ENCODE measurements at places on chromosomes 16 and 17.

- no peak for DNase-seq
These were observed 81.9 kb downstream of the CA4 start for GRCh38 chr17:60231691-60232090.

GRCh38 chr16:87361916-87362619 lies 21.5 kb downstream of the FBXO31 start:
- no peak for DNase-seq

DNA sequence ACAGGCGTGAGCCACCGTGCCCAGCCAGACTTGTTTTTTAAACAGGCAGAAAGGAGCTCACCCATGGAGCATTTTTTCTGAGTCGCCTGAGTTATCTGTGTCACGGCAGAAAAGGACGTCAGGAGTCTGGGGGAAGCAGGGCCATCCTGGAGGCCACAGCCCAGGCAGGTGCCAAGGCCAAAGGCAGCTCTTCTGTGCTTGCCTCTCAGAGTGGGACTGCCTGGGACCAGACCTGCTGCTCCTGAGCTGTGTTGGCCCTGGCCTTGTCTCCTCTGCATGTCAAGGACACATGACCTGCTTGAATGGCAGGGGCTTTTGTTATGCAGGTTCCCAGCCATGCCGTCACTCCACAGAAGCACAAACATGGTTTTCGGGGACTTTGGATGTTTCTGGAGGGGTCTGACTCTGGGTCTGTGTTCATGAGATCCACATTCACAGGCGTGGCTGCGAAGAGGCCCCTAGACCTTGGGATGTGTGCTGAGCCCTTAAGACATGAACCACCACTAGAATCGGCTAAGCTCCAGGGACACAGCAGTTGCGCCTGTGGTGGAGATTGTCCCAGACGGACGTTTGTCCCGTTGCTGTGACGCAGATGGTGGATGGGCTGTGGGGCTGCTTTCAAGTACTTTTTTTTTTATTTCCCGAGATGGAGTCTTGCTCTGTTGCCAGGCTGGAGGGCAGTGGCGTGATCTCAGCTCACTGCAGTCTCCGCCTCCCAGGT lies 33.8 kb downstream of the FOXK2 start:
- peak; percentile 29 for DNase-seq

DNA sequence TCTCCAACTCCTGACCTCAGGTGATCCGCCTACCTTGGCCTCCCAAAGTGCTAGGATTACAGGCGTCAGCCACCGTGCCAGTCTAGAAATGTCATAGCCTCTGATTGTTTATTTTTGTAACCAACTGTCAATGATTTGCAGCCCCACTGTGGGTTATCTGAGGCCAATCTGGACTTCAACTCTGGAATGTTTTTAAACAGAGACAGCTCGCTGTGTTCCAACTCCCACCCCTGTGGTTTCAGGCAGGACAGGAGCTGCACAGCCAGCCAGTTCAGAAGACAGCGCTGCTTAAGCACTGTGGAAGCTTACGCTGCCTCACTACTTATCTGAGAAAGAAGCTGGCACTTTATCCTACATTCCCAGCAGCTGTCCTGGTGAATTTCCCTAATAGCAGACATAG lies 19.5 kb downstream of the MRM3 start:
- DNase-seq = no peak

DNA sequence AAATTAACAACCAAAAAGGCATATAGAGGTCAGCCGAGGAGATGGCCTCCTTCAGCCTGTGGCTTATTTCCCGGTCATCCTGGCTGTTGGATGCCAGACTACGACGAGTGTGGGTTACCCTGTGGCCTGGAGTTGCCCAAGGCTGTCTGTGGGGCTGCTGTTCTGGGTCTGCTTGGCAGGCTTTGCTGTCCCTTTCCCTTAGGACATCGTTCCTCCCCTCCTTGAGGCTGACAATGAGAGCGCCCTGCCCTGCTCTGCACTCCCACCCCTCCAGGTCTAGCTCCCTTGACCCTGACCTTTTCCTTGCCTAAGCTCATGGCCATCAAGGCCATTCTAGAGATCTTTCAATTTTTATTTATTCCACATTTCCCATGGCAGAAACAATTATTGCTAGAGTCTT lies 1.9 kb upstream of the CBFB start:
- DNase-seq = no peak

- DNase-seq = no peak
These were observed 41.5 kb downstream of the WWOX start for GRCh38 chr16:78140818-78141466.

DNA sequence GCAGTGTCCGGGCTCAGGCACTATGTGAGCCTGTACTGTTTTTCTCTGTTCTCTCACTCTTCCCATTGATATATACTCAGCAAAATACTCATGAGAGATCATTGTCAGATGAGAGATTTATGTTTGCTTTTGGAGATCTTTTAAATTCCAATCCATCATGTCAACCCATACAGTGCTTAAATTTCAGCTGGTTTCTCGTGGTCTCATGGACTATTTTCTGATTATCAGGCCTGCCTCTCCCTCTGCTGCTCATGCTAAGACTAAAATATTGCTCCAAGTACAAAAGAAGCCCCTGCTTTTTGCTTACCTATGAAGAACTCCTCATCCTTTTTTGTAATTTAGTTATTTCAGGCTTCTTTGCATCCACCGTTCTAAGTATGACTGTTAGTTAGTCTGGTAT lies 547.2 kb downstream of the KCNJ2 start:
- DNase-seq = no peak

GRCh38 chr17:42183741-42184711 lies 1.2 kb downstream of the HCRT start:
- DNase-seq = peak; percentile 88

- no peak for DNase-seq
These were observed 18.0 kb downstream of the C17orf67 start for GRCh38 chr17:56815711-56816110.

DNA sequence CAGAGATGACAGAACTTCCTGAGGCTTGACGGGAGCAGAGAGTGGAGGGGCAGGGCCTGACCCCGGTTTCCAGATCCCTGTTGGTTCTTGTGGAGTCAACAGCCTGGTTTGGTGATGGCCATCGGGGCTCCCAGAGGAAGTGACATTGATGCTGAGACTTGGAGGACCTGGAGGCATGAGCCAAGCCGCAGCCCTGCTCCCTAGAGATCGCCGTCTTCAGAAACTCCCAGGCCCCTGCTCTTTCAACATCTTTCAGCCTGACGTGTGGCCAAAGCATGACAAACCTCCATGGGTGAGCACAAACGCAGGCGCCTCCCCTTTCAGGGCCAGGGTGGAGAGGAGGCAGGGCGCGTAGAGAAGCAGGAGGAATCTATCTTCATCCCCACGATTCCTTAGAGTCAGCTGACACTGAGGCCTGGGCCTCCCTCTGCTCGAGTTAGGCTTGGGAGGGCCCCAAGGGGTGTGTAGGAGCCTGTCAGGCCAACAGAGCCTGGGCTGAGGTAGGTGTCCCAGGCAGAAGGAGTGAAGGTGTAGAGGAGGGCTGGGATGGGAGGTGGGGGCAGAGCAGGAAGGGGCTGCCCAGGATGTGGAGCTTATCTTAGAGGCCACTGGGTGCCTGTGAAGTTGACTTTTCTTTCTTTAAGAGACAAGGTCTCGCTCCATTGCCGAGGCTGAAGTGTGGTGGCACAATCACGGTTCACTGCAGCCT lies 56.1 kb upstream of the MED9 start:
- DNase-seq = no peak

- DNase-seq = no peak
These were observed 50.0 kb downstream of the CBFA2T3 start for GRCh38 chr16:88927010-88927409.

GRCh38 chr16:5336941-5337340 lies 239.3 kb upstream of the EEF2KMT start:
- no peak for DNase-seq

DNA sequence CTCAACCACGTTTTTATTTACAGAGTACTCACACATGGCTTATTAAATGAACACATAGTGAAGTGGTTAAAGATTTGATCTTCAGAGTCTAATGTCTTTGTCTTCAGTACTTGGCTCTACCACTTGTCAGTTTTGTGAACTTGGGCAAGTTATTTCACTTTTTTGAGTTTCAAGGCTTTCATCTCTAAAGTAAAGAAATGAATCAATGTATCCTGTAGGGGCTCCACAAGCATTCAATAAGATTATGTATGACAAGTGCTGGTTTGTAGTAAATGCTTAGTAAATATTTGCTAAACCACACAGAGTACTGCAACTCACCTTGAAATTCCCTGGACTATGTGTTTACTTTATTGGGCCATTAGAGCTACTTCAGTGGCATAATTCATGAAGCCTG lies 446.0 kb upstream of the GOT2 start:
- DNase-seq = no peak

DNA sequence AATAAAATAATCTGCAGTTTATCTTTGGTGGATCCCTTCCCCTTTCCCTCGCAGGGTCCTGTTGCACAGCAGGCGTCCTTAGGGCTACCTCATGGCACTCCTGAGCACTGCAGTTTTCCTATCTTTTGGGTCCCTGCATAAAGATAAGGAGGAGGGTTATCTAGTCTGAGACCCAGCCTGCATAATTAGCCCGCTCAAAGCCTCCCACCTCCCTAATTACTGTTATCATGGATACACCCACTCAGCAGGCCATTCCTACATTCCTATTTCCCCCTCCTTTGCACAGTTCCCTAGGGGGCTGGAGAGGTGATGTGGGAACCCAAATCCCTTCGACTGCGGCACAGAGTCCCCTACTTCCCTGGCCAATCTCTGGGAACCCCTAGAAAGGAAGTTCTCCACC lies 5.1 kb upstream of the CLUH start:
- DNase-seq = no peak

DNA sequence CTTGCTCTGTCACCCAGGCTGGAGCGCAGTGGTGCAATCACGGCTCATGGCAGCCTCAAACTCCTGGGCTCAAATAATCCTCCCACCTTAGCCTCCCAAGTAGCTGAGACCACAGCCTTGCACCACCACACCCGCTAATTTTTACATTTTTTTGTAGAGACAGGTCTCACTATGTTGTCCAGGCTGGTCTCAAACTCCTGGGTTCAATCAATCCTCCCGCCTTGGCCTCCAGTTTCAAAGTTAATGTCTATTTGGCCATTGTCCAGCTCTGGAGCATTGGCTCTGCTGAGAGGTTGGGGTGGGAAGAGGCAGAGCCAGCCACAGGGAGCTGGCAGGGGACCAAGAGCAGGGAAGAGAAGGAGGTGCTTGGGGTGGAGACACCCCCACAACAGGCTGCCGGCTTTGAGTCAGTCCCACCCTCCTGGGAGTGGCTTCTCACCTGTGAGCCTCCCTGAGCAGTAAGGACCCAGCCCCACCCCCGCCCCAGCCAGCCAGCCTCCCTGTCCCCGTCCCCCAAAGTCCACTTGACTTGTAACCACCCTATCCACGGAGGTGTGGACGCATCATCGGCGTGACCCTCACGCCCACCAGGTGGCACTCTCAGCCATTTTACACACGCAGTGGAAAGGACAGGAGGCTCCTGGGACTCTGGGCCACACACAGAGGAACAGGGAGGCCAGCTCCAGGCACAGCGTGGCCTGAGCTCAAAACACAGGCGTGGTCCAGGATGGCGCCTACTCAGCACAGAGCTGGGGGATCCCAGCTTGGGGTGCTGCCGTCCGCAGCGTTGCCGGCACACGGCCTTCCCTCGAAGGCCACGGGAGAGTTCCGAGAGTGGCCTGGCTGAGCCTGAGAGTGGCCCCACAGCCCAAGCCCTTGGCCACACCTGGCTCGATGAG lies 22.8 kb upstream of the PVALEF start:
- DNase-seq = peak; percentile 80

- no peak for DNase-seq
These were observed 32.8 kb upstream of the MNT start for GRCh38 chr17:2433696-2434095.

DNA sequence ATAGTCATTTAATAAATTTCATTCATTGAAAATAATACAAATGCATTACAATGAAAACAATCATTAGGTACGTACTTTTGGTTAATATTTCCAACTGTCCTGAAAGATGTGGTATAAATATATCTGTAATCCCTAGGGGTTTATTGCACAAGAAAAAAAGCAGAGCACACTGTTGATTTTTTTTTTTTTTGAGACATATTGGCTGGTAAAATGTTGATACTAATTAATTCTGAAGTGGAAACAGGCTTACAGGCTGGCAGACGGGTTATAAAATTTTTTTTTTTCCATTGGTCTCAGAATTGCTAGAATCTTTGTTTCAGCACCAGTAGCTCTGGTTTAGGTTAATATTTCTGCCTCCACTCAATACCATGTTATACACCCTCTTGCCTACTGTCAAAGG lies 193.6 kb downstream of the MAP2K6 start:
- no peak for DNase-seq

- peak; percentile 74 for DNase-seq
These were observed 11.7 kb upstream of the CNTNAP4 start for GRCh38 chr16:76265434-76266045.

DNA sequence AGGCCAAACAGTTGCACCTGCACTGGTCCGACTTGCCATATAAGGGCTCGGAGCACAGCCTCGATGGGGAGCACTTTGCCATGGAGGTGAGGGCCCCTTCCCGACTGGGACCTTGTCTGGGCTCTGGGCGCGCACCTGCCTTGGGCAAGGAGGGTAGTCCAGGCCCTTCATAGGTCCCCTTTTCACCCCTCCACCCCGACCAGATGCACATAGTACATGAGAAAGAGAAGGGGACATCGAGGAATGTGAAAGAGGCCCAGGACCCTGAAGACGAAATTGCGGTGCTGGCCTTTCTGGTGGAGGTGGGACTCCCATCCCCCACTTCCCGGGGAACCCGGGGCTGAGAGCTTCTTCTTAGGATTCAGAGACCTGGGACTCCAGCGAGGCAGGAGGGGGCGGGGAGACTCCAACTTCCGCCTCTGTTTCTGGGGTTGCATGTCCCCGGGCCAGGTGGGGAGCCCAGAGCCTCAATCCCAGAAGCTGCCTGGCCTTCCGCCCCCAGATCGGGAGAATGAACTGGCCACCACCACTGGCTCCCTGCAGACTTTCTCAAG lies 7.8 kb downstream of the CA4 start:
- DNase-seq = no peak

GRCh38 chr16:51670527-51670926 lies 519.5 kb upstream of the SALL1 start:
- no peak for DNase-seq

DNA sequence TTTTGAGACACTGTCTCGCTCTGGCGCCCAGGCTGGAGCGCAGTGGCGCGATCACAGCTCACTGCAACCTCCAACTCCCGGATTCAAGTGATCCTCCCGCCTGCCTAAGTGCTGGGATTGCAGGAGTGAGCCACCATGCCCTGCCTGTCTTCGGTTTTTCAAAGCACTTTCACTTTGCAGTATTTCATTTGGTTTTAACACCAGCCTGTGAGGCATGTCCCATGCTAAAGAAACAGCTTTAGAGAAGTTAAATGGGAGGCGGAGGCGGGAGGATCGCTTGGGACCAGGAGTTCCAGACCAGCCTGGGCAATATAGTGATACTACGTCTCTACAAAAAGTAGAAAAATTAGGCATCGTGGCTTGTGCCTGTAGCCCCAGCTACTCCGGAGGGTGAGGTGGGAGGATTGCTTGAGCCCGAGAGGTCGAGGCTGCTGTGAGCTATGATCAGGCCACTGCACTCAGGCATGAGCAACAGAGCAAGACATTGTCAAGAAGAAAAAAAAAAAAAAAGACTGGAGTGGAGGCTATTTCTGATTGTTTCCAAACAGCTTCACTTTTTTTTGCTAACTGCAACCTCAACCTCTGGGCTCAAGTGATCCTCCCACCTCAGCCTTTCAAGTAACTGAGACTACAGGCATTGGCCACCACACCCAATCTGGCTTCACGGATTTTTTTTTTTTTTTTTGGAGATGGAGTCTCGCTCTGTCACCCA lies 1.3 kb downstream of the METTL23 start:
- no peak for DNase-seq

GRCh38 chr17:43679911-43680310 lies 18.2 kb upstream of the MEOX1 start:
- no peak for DNase-seq
